Activated CD4-positive, alpha-beta memory T cell treated with anti-CD3 and anti-CD28 coated beads for 36 hours (primary cell): ENCODE measurements at places on chromosomes 6 and 20. TPM values are rescaled to one million over a fixed set of nuclear protein-coding genes. Genes with fewer than 3 reads are reported as not detected.

The MUCL3 gene
- total RNA-seq, result not detected

The DEFB124 gene
- not detected for total RNA-seq

The NKX2-4 gene
- total RNA-seq, result not detected

The MYBL2 gene
- 80.3 TPM for total RNA-seq

The AVP gene
- total RNA-seq, result not detected

The BHLHE23 gene
- not detected for total RNA-seq

The FOXF2 gene
- total RNA-seq, result not detected

The SLC4A11 gene
- total RNA-seq, result 1.1 TPM

The GNRH2 gene
- total RNA-seq, result 24.0 TPM

DNA sequence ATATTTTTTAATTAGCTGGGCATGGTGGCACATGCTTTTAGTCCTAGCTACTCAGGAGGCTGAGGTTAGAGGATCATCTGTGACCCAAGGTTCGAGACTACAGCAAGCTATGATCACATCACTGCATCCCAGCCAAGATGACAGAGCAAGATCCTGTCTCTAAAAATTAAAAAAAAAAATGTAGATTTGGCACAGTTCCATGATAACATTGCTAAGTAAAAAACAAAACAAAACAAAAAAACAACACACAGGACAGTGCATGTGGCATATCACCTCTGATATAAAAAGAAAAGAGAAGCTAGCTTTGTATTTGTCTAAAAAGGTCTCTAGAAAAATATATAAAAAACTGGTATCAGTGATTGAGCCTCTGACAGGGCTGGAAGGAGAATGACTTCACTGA, 24.6 kb downstream of the RNF24 start:
- DNase-seq, result no peak

DNA sequence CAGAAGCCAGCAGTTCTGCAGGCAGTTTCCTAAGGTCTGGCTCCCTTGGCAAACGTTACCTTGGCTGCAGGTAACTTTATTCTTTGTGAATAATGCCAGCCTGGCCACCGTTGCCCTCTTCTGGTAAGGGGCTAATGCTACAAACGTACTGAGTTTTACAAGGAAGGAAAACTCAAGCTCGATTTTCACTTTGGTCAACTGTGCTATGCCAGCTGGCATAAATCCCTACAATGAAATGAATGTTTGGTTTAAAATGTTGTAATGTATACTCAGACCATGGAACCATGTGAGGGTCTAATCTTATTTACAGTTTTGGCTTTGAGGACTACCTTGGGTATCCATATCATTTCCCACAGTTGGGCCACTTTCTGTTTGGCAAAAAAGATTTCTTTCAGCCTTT, 101.4 kb downstream of the SLX4IP start:
- peak; percentile 42 for DNase-seq

- no peak for DNase-seq
These were observed 7.1 kb downstream of the TRIM26 start for GRCh38 chr6:30206152-30206551.

- DNase-seq, result peak; percentile 50
These were observed 39.5 kb downstream of the PPP1R16B start for GRCh38 chr20:38844963-38845362.

DNA sequence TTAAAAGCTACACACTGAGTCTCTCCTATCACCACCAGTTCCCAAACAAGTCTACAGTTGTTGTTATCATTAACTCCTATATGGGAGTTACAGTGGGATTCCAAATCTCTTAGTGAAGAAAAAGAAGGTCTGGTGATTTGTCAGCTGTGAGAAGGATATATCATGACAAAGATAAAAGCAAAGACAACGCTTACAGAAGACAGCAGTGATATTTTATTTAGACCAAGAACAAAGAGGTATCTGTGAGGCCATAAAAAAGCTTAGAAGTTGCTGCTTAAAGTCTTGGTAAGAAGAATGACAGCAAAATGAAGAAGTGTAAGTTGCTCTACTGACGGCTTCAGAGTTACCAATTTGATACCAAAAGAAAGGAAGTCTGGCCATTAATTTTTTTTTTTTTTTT, 47.2 kb downstream of the CHD6 start:
- no peak for DNase-seq

- DNase-seq, result peak; percentile 15
These were observed 34.6 kb downstream of the C6orf52 start for GRCh38 chr6:10659699-10660348.

GRCh38 chr6:5180636-5181035, 80.1 kb downstream of the LYRM4 start:
- no peak for DNase-seq

- DNase-seq, result no peak
These were observed 1.8 kb downstream of the ZNF831 start for GRCh38 chr20:59165396-59165795.

GRCh38 chr6:152246554-152247337, 390.4 kb downstream of the SYNE1 start:
- DNase-seq, result no peak

GRCh38 chr20:53527196-53527595, 66.4 kb downstream of the ZNF217 start:
- DNase-seq, result no peak

GRCh38 chr6:52186480-52186879, 305 bp downstream of the IL17A start:
- no peak for DNase-seq

DNA sequence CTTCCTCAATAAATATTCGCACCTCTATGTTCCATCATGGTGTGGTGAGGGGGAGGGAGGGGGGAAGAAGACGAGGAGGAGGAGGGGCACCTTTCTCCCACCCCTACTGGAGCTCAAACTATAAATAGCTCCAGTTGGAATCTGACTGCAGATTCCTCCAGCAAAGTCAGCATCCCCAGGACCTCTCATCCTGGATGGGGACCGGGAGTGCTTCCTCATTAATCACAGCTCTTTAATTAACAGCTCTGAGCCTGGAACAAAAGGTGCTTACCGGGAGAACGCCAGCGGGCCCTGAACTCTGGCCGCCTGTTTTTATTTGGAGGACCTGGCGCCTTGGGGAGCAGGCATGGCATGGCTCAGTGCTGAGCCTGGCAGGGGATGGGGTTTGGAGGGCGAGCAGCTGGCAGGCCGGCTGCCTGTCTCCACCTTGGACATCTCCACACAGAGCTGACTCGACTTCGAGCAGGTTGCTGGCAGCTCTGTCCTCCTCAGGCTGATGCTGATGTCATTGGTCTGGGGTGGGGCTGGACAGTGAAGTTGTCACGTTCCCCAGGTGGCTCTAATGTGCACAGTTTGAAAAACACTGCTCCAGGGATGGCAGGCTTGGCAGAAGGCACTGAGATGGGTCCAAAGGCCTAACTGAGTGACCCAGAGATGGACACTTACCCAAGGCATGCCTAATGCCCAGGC, 180.4 kb downstream of the DHX35 start:
- no peak for DNase-seq

GRCh38 chr20:63625771-63626423, 1.0 kb downstream of the GMEB2 start:
- DNase-seq, result peak; percentile 53

- no peak for DNase-seq
These were observed 143.4 kb upstream of the EXOC2 start for GRCh38 chr6:836276-836853.

GRCh38 chr6:89952686-89953085, 58.4 kb downstream of the GJA10 start:
- DNase-seq, result peak; percentile 72

- no peak for DNase-seq
These were observed 68.6 kb downstream of the ABHD12 start for GRCh38 chr20:25321991-25322390.

- DNase-seq, result peak; percentile 47
These were observed 36.3 kb upstream of the DACT2 start for GRCh38 chr6:168355716-168356522.
